ENCODE measurements at places on chromosomes 1 and 21.

DNA sequence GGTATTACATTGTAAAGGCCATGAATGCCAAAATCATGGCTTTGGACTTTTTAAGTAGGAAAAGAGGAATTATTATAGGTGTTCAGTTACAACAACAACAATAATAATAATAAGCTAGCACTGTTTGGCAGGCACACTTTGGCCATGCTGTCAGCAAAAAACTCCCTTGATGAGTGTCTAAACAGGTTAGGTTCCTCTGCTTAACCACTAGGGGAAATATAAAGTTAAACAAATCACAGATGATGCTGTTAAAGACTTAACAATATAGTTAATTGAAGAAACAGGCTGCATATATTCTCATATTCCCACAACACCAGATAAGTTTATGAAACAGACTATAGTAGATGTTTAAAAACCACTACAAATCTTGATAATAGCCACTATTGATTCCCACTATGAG is 46.4 kb downstream of the RGS21 start:
- no peak for DNase-seq

DNA sequence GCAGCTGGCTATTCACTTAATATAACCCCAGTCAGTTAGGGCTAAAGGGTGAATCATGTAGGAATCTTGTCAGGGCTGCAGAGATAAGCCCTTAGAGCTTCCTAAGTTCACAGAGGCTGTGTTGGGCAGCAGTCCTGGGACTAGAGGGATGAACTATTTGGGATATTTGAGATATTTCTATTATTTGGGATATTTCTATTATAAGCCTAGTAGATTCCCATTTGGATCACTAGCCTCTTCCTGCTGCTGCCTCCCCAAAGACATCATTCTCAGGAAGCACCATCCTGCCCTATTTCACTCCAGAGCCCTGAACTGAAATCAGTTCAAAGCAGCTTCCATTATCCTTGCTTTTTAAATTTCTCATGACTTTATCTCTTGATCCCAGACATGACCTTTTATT is 501.3 kb downstream of the NUF2 start:
- no peak for DNase-seq

- no peak for DNase-seq
Measured at GRCh38 chr1:219312967-219313366, 139.3 kb downstream of the LYPLAL1 start.

- DNase-seq: no peak
Measured at GRCh38 chr1:16085522-16085921, 12.1 kb upstream of the FAM131C start.

Measured in NCI-H1694 treated with DMSO at 0.1 percent for 48 hours (cell line).